ENCODE measurements at places on chromosomes 2 and 18. TPM values are rescaled to one million over a fixed set of nuclear protein-coding genes. Genes with fewer than 3 reads are reported as not detected.

DNA sequence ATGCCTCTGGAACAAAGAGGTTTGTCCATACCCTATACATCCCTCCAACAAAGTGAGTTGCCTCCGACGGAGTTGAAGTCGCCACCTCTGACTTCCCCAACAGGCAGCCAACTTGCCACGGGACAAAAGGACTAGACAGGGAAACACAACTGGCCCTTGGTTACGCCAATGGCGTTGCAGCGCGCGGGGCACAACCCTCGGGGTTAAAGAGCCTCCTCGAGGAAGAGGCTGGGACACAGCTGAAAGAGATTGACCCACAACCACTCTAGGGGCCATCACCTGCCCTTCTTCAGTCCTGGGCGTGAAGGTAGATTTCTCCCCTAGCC lies 545 bp downstream of the GTF3C2 start:
- no peaks in the 10 kb centered on the region for H3K4me1 ChIP-seq
- no peaks in the 10 kb centered on the region for H3K36me3 ChIP-seq
- peak overlapping the region; percentile 63 for H3K4me3 ChIP-seq
- DNase-seq, result peak; percentile 71
- peak overlapping the region; percentile 55 for H3K27ac ChIP-seq
- H3K27me3 ChIP-seq, result no peaks in the 10 kb centered on the region

CFAP221 gene
- total RNA-seq, result 2.1 TPM

NPHP1 gene
- 3.9 TPM for total RNA-seq

- H3K4me1 ChIP-seq, result no peaks in the 10 kb centered on the region
- peaks cover 3% of the 10 kb centered on the region for H3K36me3 ChIP-seq
Measured at GRCh38 chr2:106106622-106107508, 87.2 kb downstream of the UXS1 start.

- no peaks in the 10 kb centered on the region for H3K27me3 ChIP-seq
- H3K27ac ChIP-seq, result peak overlapping the region; percentile 61
- peak; percentile 87 for DNase-seq
- peak overlapping the region; percentile 70 for H3K4me3 ChIP-seq
- H3K4me1 ChIP-seq, result peaks cover 14% of the 10 kb centered on the region
- no peaks in the 10 kb centered on the region for H3K36me3 ChIP-seq
Measured at GRCh38 chr2:207164006-207164831, 1.5 kb downstream of the KLF7 start.

- H3K36me3 ChIP-seq, result peaks cover 1% of the 10 kb centered on the region
- H3K27ac ChIP-seq, result no peak overlapping the region
- no peaks in the 10 kb centered on the region for H3K4me1 ChIP-seq
- no peaks in the 10 kb centered on the region for H3K27me3 ChIP-seq
- no peak overlapping the region for H3K4me3 ChIP-seq
- DNase-seq, result no peak
Measured at GRCh38 chr2:61255580-61256437, 93.8 kb downstream of the C2orf74 start.

DNA sequence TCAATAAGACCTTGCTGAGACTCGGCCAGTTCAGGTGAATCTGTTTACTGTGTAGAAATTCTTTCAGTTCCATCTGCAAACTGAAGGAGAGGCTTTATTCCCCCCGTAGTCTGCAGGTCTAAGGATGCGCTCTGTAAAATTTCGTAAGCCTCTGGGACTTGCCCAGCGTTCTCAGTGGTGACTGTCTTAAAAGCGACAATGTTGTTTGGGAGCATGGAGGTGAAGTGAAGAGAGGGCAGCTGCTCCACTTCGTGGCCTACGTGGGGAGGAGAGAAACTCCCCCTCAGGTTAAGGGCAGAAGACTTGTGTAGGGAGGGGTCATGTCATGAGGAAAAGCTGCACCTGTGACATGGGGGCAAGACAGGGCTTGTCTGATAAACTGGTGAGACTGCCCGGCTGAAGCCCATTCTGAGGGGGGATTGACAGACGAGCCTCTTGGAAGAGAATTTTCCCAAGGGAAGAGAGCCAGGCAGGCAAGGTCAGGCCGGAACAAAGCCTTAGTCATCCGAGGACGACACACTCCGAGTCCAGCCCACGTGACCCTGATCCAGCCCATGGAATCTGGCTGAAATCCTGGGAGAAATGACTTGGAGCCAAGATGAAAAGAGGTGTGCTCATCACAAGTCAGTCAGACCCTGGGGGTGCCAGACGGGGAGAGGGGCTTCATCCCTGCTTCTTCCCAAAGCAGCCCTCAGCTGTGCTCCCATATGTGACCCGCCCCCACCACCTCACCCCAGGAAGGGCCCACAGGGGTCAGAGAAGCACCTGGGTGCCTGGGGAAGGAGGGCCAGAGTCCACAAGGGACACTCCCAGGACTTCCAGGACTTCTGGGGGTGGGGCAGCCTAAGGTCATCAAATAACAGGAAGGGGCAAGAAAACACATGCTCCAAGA lies 88.5 kb upstream of the SH3BP4 start:
- H3K4me1 ChIP-seq, result no peaks in the 10 kb centered on the region
- H3K27me3 ChIP-seq, result no peaks in the 10 kb centered on the region
- no peak overlapping the region for H3K27ac ChIP-seq
- H3K4me3 ChIP-seq, result no peak overlapping the region
- DNase-seq, result peak; percentile 53

DNA sequence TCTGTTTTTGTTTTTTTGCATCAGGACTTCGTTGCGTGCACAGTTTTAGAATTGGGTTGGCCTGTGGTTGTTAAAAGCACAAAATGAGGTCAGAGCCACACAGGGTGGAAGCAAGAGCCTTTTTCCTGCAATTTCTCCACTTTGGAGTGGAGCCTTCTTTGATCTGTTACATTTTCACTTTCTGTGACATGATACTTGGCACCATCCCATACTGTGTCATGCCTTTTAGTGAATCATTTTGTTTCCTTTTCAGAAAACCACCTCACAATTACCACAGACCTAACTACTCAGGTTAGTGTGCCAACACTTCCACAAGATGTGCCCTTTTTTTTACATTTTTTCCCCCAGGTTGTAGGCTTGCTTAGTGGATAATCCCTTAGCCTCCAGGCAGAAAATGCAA lies 32.5 kb downstream of the MERTK start:
- H3K27ac ChIP-seq, result no peak overlapping the region
- H3K27me3 ChIP-seq, result no peaks in the 10 kb centered on the region
- H3K4me1 ChIP-seq, result no peaks in the 10 kb centered on the region
- peaks cover 2% of the 10 kb centered on the region for H3K36me3 ChIP-seq

RGPD5 gene
- total RNA-seq, result 187 TPM

DNA sequence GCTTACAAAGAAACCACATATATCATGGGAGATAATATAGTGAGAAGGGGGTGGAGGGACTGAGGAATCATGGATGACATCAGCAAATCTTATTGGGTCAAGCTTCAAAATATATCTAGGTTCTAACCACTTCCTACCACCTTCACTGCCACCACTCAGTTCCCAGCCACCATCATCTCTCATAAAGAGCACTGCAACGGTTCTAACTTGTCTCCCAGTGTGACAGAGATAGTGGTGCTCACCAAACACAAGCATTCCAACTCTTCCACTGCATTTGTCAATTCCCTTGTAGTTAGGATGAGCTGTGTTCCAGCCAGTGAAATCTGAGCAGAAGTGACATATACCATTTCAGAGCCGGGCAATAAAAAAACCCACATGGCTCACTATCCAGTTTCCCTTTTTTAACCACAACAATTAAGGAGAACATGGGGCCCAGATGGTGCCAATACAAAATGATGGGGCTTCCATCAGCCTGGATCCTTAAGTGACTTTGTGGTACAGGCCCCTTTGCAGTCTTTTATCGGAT lies 318.1 kb downstream of the NBAS start:
- H3K4me3 ChIP-seq, result no peak overlapping the region
- H3K36me3 ChIP-seq, result no peaks in the 10 kb centered on the region
- H3K4me1 ChIP-seq, result no peaks in the 10 kb centered on the region

DNA sequence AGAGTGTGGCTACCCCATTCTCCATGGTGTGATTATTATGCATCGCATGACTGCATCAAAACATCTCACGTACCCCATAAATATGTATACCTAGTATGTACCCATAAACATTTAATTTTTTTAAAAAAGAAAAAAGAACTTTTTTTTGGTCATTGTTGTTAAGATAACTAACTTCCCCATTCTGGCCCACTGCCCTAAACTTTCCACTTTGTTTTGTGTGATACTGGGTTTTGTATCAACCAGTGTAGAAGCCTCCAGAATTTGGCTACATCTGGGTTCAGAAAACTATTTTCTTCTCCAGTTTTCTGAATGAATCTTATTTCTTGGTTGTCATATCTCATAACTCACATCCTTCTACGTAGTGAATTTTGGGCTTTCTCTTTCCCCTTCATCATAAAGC lies 62.3 kb upstream of the NABP1 start:
- no peak overlapping the region for H3K4me3 ChIP-seq
- H3K4me1 ChIP-seq, result no peaks in the 10 kb centered on the region
- DNase-seq, result no peak
- H3K36me3 ChIP-seq, result no peaks in the 10 kb centered on the region
- no peaks in the 10 kb centered on the region for H3K27me3 ChIP-seq
- no peak overlapping the region for H3K27ac ChIP-seq

DNA sequence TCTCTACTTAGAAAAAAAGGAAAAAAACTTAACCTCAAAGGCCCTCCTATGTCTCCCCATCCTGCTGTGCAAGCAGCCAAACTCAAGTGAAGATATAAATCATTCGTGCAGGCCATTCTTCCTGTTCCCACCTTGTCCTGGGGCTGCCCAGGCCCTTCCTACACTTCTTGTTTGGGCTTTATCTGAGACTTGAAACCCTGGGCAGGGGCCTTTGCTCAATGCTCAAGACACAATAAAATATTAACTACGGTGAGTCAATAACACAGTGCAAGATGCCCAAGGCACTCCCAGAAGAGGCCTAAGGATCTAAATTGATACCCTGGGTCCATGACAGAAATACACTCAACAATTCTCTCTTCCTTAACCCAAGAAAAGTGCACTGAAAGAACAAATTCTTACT lies 67.6 kb downstream of the TBC1D8 start:
- H3K36me3 ChIP-seq, result peaks cover 2% of the 10 kb centered on the region
- H3K4me1 ChIP-seq, result no peaks in the 10 kb centered on the region
- no peaks in the 10 kb centered on the region for H3K27me3 ChIP-seq
- no peak overlapping the region for H3K27ac ChIP-seq

- no peak for DNase-seq
- H3K4me1 ChIP-seq, result no peaks in the 10 kb centered on the region
- H3K27me3 ChIP-seq, result no peaks in the 10 kb centered on the region
- H3K27ac ChIP-seq, result no peak overlapping the region
- no peak overlapping the region for H3K4me3 ChIP-seq
Measured at GRCh38 chr2:203808046-203808750, 59.4 kb upstream of the CTLA4 start.

DNA sequence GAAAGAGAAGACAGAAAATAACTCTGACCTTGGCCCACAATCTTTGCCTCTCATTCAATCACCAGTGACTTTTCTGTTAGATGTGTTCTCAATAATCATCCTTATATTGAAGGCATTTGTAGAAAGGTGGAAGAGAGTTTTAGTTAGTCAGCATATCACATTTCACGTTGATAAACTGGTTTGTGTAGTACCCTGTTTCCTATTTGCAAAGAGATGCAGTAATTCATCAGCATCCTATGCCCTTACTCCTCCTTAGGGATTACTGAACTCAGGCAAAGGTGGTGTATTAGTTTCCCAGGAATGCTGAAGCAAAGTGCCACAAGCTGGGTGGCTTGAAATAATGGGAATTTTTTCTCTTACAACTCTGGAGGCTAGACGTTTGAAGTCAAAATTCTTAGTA lies 145.0 kb downstream of the SPP2 start:
- no peak overlapping the region for H3K27ac ChIP-seq
- DNase-seq, result no peak
- no peaks in the 10 kb centered on the region for H3K36me3 ChIP-seq

PLEK gene
- total RNA-seq, result 14.6 TPM

- H3K27me3 ChIP-seq, result no peaks in the 10 kb centered on the region
- H3K4me1 ChIP-seq, result no peaks in the 10 kb centered on the region
- no peak overlapping the region for H3K4me3 ChIP-seq
- H3K36me3 ChIP-seq, result no peaks in the 10 kb centered on the region
- DNase-seq, result no peak
- H3K27ac ChIP-seq, result no peak overlapping the region
Measured at GRCh38 chr2:151186011-151186410, 75.7 kb downstream of the RBM43 start.

GRCh38 chr2:54704688-54705605 lies 18.5 kb upstream of the EML6 start:
- H3K27ac ChIP-seq, result no peak overlapping the region
- no peak for DNase-seq
- H3K4me1 ChIP-seq, result no peaks in the 10 kb centered on the region
- H3K36me3 ChIP-seq, result no peaks in the 10 kb centered on the region

RNASEH1 gene
- 20.1 TPM for total RNA-seq

DNA sequence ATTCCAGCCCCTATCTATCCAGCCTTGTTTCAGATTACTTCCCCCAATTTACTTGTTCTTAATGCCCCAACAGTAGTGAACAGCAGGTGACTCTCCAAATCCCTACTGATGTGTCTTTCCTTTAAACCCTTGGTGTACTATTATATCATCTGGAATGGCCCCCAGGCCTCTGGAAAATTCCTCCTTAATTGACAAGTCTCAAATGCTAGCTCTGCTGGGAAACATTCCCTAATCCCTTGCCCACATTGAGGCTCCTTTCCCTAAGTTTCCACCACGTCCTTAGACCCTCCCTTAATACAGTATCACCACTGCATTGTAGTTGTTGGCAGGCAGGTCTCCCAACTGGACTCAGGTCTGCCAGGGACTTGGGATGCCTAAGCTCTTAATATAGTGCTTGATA lies 41.0 kb downstream of the MYO3B start:
- H3K4me3 ChIP-seq, result no peak overlapping the region
- H3K4me1 ChIP-seq, result no peaks in the 10 kb centered on the region
- no peaks in the 10 kb centered on the region for H3K36me3 ChIP-seq
- no peak overlapping the region for H3K27ac ChIP-seq
- H3K27me3 ChIP-seq, result no peaks in the 10 kb centered on the region

CTNNA2 gene
- not detected for total RNA-seq

MYO7B gene
- 0.32 TPM for total RNA-seq

MGAT5 gene
- 36.1 TPM for total RNA-seq

DNA sequence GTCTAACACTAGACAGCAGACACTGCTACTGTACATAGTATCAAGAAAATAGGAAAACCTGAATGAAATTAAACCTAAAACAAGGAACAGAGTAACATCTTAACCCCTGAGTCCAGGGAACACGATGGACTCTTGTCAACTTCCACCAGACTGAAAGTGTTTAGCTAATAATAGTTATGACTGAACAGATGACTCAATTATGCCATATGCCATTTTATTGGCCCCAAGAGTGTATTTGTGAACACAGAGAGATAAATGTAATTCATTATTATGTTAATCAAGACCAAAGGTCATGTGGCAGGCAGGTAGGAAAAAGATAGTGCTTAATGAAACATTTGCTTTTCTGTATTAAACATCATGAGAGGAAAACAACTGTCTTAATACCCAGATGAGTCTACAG lies 58.0 kb downstream of the NYAP2 start:
- no peaks in the 10 kb centered on the region for H3K27me3 ChIP-seq
- DNase-seq, result no peak
- no peaks in the 10 kb centered on the region for H3K36me3 ChIP-seq
- no peaks in the 10 kb centered on the region for H3K4me1 ChIP-seq
- no peak overlapping the region for H3K4me3 ChIP-seq
- no peak overlapping the region for H3K27ac ChIP-seq
